Epithelial cell of prostate (primary cell): ENCODE measurements at places on chromosomes 5 and 9.

- DNase-seq: no peak
Observed at GRCh38 chr9:71929791-71930440, 18.5 kb downstream of the C9orf85 start.

- no peak for DNase-seq
Observed at GRCh38 chr9:20940447-20941173, 90.8 kb downstream of the HACD4 start.

- no peak for DNase-seq
Observed at GRCh38 chr5:180330810-180331646, 22.1 kb downstream of the GFPT2 start.

GRCh38 chr5:22352493-22352892, 500.7 kb downstream of the CDH12 start:
- no peak for DNase-seq

GRCh38 chr9:134396258-134396742, 70.0 kb downstream of the RXRA start:
- DNase-seq: no peak

DNA sequence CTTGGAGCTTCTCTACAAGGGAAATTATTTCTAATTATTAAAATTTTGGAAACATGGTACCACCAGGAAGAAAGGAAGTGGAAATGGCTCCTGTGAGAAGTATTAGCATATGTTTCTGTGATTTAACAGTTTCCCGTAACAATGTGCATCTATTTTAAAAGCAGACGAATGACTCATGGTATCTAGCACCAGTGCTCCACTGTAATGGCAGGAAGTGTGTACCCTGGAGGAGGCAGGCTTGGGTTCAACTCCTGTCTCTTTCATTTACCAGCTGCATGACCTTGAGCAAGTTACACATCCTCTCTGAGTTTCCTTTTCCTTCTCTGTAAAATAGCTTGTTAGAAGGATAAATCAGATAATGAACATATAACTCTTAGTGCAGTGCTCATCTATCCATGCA, 41.0 kb upstream of the ANGPTL2 start:
- no peak for DNase-seq

GRCh38 chr5:61625681-61626621, 293.9 kb downstream of the ZSWIM6 start:
- no peak for DNase-seq

DNA sequence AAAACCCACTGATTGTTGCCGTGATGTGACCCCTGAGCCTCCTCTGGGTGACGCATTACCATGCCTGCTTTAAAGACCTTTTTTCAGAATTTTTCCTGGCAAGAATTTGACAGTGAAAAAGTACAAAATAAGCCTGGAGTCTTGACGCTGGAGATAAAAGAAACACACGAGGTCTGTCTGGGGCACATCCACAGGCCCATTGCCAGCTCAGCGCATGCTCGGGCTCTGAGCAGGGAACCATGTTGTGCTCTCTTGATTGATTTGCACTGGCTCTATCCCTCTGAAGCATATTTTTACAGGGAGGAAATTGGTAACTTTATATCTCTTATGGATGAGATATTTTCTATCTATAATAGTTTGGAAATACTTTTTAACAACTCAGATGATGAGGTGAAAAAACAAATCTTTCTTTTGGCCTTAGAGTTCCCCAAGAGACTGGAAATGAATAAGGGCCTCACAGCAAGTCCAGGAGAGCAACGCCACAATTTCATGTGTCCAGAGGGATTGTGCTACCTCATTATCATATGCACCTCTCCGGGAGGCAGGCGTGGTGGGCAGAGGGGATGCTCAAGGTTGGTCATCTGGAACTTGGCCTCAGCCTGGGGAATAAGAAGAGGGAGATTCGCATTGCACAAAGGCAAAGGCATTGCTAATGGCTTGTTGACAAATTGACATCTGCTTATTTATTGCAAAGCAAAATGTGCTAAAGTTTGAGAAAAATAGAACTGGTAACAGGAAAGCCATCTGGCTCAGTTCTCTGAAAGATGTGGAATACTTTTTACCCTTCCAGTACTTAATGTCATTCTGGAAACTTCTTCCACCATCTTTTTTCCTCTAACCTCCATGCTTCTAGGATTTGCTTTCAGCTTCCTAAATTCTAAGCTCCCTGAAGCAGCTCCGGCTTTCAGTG, 183.8 kb downstream of the PJA2 start:
- no peak for DNase-seq

DNA sequence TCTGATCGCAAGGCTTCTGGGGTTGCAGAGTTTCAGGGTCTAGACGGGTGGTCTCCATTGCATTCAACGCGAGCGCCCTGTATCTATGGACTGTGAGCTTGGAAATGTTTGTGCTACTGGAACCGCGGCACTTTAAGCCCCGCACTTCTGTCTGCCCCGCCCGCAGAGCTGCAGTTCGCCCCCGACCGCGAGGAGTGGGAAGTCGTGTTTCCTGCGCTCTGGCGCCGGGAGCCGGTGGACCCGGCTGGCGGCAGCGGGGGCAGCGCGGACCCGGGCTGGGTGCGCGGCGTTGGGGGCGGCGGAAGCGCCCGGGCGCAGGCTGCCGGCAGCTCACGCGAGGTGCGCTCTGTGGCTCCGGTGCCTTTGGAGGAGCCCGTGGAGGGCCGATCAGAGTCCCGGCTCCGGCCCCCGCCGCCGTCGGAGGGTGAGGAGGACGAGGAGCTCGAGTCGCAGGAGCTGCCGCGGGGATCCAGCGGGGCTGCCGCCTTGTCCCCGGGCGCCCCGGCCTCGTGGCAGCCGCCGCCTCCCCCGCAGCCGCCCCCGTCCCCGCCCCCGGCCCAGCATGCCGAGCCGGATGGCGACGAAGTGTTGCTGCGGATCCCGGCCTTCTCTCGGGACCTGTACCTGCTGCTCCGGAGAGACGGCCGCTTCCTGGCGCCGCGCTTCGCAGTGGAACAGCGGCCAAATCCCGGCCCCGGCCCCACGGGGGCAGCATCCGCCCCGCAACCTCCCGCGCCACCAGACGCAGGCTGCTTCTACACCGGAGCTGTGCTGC, 1.0 kb downstream of the ADAMTS19 start:
- DNase-seq: no peak

GRCh38 chr9:136832581-136832980, 9.7 kb upstream of the AJM1 start:
- no peak for DNase-seq
